ENCODE measurements at places on chromosomes 6 and 20. TPM values are rescaled to one million over a fixed set of nuclear protein-coding genes. Genes with fewer than 3 reads are reported as not detected.

DNA sequence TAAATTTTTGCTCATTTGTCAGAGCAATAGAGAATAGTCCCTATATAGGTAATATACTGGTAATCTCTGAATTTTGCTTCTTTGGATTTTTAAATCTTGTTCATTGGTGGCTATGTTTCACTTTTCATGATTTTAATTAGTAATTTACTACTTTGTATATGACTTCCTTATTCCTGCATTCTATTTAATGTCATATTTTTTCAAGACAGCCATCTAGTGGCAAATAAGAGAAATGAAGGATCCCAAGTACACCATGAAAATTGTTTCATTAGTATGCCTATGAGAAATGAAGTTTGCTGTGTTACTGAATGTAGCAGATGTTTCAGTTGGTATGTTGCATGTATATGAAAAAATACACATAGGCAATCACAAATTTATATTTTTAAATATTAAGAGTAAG, 82.4 kb downstream of the ZNF292 start:
- DNase-seq = no peak

GRCh38 chr20:49290608-49291191, 12.8 kb upstream of the ZNFX1 start:
- DNase-seq = no peak

GRCh38 chr6:56637640-56638039, 5.0 kb downstream of the DST start:
- DNase-seq = peak; percentile 64

DNA sequence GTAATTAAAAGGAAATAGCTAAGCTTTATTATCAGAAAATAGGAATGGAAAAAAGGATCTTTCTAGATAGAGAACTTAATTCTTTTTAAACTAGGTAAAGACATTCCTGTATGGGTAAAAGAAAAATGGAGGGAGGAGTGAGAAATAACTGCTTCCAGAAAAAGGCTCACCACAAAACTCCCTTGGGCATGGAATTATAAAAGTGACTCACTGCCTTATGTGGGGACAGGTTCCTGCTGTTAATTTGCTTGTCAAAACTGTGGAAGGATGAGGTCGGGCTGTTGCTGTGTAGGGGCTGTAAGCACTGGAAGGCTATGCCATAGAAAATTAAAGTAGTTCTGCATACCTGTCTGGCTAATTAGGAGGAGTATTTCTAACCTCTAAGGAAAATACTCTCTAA, 158.7 kb downstream of the UBE3D start:
- DNase-seq = no peak

DNA sequence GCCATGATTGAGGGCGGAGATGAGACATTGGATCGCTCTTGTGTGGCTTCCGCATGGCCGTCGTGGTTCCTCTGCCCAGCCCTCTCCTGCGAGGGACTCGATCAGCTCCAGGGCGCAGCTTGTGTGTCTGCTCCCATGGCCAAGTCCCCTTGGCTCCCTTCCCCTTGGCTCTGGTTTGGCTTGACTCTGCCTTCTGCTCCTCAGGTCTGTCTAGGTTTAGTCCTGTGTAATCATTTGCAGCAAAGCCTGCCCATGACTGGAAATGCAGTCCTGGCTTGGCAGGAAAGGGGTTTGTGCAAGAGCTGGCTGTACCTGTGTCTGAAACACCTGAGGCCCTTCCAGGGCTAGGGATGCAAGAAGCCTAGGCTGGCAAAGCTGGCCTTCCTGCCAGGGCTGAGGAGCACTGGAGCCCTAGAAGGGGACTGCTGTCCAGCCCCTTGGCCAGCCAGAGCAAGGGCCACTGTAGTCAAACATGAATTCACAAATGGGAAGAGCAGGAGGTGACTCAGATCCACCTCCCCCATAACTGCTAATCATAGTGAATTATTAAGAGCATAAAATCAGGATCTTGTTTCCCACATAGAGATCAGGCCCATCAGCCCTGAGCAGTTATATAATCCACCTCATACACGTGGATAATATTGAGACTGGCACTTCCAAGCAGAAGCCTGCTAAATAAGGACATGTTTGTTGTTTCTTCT, 196.8 kb downstream of the FARS2 start:
- DNase-seq = no peak

HTR1E gene
- not detected for total RNA-seq

DYNLT1 gene
- 80.0 TPM for total RNA-seq

DNA sequence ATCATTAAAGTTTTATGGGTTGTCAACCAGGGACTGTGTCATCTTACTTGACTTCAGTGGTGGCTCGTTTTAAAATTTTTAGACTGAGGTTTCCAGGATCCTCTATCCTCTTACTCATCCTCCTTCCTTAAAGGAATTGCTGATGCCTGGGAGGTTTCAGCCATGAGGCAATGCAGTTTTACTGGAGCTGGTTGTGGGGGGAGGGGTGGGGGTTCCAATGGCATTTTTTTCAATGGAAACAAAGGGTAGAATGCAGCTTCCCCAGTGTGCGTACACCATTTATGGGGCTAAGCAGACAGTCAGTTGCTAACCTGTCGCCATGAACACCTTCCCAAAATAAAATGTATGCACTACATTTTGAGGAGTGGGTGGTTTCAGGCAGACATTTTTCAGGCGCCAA, 88.0 kb downstream of the METTL24 start:
- DNase-seq = no peak

DNA sequence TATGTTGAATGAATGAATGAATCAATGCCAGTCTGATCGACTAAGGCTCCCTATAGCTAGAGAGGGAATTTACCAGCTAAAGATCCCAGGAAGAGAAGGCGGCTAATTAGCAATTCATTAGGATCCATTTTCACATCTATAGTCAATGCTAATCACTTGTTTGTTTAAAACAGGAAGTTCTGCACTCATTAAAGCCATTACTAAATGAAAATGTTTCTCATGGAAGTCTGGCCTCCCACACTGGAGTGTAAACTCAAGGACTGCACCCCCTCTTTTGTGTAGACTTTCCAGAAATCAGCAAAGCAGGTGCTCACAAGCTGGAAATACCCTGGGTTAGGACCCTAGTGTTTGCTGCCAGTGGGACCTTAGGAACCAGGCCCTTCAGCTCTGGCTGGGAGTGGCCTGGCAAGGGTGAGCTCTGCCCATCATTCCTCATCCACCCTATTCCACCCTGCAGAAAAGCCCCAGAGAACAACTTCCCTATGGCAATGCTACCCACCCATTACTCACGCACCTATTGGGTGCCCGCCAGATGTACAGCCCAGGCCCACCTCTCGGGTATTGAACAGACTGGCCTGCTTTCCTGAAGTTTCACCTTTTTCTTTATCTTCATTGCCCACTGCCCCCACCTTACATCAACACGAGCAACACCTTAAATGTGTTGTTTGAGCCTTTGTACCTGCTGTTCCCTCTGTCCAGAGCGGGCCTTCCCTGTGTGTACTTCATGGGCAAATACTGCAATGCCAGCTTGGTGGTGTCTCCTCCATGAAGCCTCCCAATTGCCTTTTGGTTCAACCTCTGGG, 60.8 kb downstream of the TTI1 start:
- DNase-seq = no peak

- DNase-seq = no peak
These were observed 430.2 kb downstream of the UTRN start for GRCh38 chr6:144715344-144715743.

DNA sequence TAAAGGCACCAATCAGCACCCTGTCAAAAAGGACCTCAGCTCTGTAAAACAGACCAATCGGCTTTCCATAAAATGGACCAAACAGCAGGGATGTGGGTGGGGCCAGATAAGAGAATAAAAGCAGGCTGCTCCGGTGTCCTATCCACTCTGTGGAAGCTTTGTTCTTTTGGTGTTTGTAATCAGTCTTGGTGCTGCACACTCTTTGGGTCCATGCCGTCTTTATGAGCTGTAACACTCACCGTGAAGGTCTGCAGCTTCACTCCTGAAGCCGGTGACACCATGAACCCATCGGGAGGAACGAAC, 7.3 kb upstream of the PXDC1 start:
- no peak for DNase-seq

- no peak for DNase-seq
These were observed 24.9 kb upstream of the SLC2A12 start for GRCh38 chr6:134077301-134077700.

E2F1 gene
- total RNA-seq = 1.4 TPM

GRCh38 chr20:21352703-21353102, 44.6 kb downstream of the NKX2-4 start:
- DNase-seq = no peak

LBP gene
- total RNA-seq = 30.0 TPM

DNA sequence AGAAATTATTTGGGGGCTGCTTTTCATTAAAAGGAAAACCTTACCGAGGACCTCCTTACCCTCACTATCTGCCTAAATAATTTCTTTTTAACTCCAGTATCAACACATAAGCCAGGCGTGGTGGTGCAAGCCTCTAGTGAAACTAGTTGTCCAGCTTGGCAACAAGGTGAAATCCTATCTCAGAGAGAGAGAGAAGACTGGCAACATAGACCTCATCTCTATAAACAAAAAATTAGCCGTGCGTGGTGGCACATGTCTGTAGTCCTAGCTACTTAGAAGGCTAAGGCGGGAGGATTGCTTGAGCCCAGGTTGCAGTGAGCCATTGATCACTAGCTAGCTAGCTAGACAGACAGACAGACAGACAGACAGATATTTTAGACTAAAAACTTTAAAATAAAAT, 92.5 kb downstream of the ARMC2 start:
- DNase-seq = no peak

DNA sequence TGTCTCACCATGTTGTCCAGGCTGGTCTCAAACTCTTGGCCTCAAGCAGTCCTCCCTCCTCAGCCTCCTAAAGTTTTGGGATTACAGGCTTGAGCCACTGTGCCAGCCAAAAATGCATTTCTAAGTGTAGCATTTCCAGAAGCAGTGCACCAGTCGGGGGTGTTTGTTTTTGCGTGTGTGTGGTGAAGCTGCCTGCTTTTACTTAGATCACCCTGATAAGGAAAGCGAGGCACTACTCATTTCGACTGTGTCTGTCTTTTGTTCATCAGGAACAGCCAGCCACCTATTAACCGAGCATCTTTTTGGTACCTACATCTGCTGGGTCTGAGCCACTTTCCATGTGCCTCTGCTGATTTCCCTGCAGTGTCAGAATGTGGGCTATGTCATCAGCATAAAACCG, 18.7 kb downstream of the SIRT5 start:
- no peak for DNase-seq

DNA sequence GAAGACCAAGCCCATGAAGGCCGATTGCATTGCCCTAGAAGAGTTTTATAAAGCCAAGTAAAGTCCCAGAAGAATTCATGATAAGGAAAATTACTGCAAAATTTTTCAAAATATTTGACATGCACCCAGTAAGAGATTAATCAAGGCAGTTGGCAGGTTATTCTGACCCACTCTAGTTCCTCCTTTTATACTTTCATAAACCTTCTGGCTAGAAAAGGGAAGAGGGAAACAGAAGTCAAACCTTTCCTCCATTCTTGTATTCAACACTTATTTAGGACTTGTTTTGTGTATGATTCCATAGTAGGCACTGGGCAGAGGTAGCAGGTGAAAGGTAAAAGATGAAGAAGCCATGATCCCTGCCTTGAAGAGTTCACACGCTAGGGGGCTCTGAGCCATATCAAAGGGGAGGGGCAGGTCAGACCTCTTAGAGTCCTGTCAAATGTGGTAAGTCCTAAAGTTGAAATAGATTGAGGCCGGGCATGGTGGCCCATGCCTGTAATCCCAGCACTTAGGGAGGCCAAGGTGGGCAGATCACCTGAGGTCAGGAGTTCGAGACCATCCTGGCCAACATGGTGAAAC, 85.4 kb downstream of the NDUFAF5 start:
- no peak for DNase-seq

CST5 gene
- not detected for total RNA-seq

- no peak for DNase-seq
These were observed 32.3 kb downstream of the AFDN start for GRCh38 chr6:167858842-167859664.

CLPSL2 gene
- not detected for total RNA-seq

DNA sequence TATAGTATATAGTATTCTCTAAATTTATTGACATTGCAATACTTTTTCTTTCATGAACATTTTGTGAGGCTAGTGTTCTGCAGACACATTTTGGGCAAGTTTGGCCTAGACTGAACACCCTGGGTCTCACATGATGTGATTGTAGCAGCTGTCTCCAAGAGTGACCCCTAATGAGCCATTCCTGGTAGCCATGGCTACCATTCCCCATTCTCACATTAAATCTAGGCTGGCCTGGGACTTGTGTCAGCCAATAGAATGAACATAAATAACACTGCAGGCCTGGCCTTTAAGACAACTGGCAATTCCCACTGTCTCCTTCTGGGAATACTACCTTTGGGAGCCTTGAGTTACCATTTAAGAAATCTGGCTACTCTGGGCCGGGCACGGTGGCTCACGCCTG, 38.0 kb upstream of the TASP1 start:
- no peak for DNase-seq

DEF6 gene
- total RNA-seq = 7.1 TPM

MRAP2 gene
- 5.4 TPM for total RNA-seq

DNA sequence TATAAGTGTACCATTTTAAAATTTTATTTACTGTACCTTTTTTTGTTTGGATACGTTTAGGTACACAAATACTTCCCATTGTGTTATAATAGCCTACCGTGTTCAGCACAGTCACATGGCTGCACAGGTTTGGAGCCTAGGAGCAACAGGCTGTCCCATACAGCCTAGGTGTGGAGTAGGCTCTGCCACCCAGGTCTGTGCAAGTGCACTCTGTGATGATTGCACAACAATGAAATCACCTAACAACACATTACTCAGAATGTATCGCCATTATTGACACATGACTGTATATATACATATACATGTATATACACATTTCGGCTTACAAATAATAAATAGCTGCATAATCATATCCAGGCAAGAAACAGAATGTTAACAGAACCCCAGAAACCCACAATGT, 15.4 kb downstream of the SERAC1 start:
- DNase-seq = no peak

GRCh38 chr20:49695830-49696229, 17.8 kb downstream of the B4GALT5 start:
- no peak for DNase-seq

PRICKLE4 gene
- total RNA-seq = 38.4 TPM

TRAPPC3L gene
- total RNA-seq = not detected

FAM184A gene
- total RNA-seq = 10.9 TPM

BIRC7 gene
- 47.1 TPM for total RNA-seq

NOTCH4 gene
- 26.0 TPM for total RNA-seq

- DNase-seq = no peak
These were observed 83.5 kb upstream of the BEND3 start for GRCh38 chr6:107198631-107199416.

NNAT gene
- total RNA-seq = 8.4 TPM

GRCh38 chr20:1415667-1416468, 23.0 kb upstream of the FKBP1A start:
- no peak for DNase-seq

DNA sequence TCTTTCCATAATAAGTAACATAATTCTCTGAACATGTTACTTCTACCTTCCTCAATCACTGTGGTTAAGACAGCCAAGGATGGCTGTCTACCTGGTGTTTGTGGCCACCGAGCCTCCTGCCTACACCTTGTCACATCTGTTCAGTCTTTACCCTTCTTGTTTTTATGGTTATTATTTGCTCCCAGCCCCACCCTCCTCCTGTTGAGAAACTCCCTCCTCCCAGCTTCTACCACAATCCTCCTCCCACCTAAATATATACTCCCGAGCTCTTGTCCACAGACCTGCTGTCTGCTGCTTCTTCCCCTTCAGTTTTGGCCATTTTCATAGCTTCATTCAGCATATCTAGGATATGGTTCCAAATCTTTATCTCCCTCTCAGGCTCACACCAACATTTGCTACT, 35.7 kb upstream of the GABRR1 start:
- DNase-seq = no peak

- DNase-seq = no peak
These were observed 780 bp upstream of the KIAA0319 start for GRCh38 chr6:24646771-24647170.

- peak; percentile 4 for DNase-seq
These were observed 31.8 kb upstream of the ZBP1 start for GRCh38 chr20:57651881-57652605.
